ENCODE measurements at places on chromosomes 11 and 22. TPM values are rescaled to one million over a fixed set of nuclear protein-coding genes. Genes with fewer than 3 reads are reported as not detected.

Gene SLC6A5
- total RNA-seq, result not detected

Gene OPCML
- total RNA-seq, result 0.19 TPM

Gene BTBD18
- not detected for total RNA-seq

Gene L3MBTL2
- total RNA-seq, result 23.2 TPM

Gene SERHL2
- 1.4 TPM for total RNA-seq

Gene NPAS4
- not detected for total RNA-seq

Gene PRODH
- total RNA-seq, result 1.0 TPM

Gene HTR3A
- not detected for total RNA-seq

Gene HINFP
- 13.0 TPM for total RNA-seq

Gene RFPL3
- total RNA-seq, result not detected

Gene ISX
- not detected for total RNA-seq

Gene RIC3
- total RNA-seq, result not detected

Gene SYT13
- total RNA-seq, result 0.05 TPM

Gene OSM
- not detected for total RNA-seq

Gene VPREB1
- total RNA-seq, result not detected

Gene OOSP1
- not detected for total RNA-seq

Gene LSP1
- 1.1 TPM for total RNA-seq

Gene BRSK2
- 0.93 TPM for total RNA-seq

Gene ADM
- 87.0 TPM for total RNA-seq

Gene TIGD3
- total RNA-seq, result 0.41 TPM

Gene APOA5
- not detected for total RNA-seq

Gene CARNS1
- total RNA-seq, result 0.18 TPM

Gene LRRC75B
- 12.2 TPM for total RNA-seq

Gene ABTB2
- total RNA-seq, result 3.6 TPM

Gene MB
- not detected for total RNA-seq

Gene SHISAL1
- 0.97 TPM for total RNA-seq

Gene OR4C3
- not detected for total RNA-seq

Gene ANKRD13D
- 44.2 TPM for total RNA-seq

Gene ARVCF
- 191 TPM for total RNA-seq

Gene MS4A15
- total RNA-seq, result not detected

Gene FGF19
- total RNA-seq, result not detected

Gene MICAL3
- total RNA-seq, result 63.5 TPM

Gene SMIM35
- total RNA-seq, result 0.12 TPM

Gene MUC5AC
- total RNA-seq, result not detected

Gene XRCC6
- total RNA-seq, result 256 TPM

Gene HSPA8
- 1,857 TPM for total RNA-seq

Gene TEX12
- total RNA-seq, result 0.23 TPM

Gene NAALADL1
- total RNA-seq, result 2.8 TPM

Gene ZNF70
- 6.0 TPM for total RNA-seq

Gene PLEKHB1
- 0.58 TPM for total RNA-seq

Gene NXPE2
- not detected for total RNA-seq

Gene MOGAT2
- total RNA-seq, result not detected

Gene LGALS1
- 7,713 TPM for total RNA-seq

Gene THY1
- 16.1 TPM for total RNA-seq

Gene NTM
- 13.2 TPM for total RNA-seq

Gene SAA2
- total RNA-seq, result 0.87 TPM
